Vagina (tissue), 2 donors: ENCODE measurements at places on chromosomes 7 and 10. TPM values are rescaled to one million over a fixed set of nuclear protein-coding genes. Genes with fewer than 3 reads are reported as not detected.

The TMEM236 gene
- not detected for total RNA-seq

The PPP2R2D gene
- 49.4 TPM for total RNA-seq

The REPIN1 gene
- total RNA-seq = 49.4 TPM

The PCGF5 gene
- 45.4 TPM for total RNA-seq

The ZNF727 gene
- 5.4 TPM for total RNA-seq

- peaks cover 44% of the 10 kb centered on the region for H3K4me1 ChIP-seq
- no peak overlapping the region for H3K27ac ChIP-seq
- no peak for DNase-seq
- no peak overlapping the region for H3K4me3 ChIP-seq
- H3K36me3 ChIP-seq = no peaks in the 10 kb centered on the region
These were observed 1.5 kb downstream of the PAX2 start for GRCh38 chr10:100746784-100747455.

GRCh38 chr10:96984541-96985131 lies 152.5 kb downstream of the LCOR start:
- no peak for DNase-seq
- H3K27me3 ChIP-seq = no peaks in the 10 kb centered on the region
- H3K4me1 ChIP-seq = peaks cover 8% of the 10 kb centered on the region

- no peak overlapping the region for H3K4me3 ChIP-seq
- H3K4me1 ChIP-seq = no peaks in the 10 kb centered on the region
- no peak for DNase-seq
- no peaks in the 10 kb centered on the region for H3K36me3 ChIP-seq
- H3K27me3 ChIP-seq = no peaks in the 10 kb centered on the region
- no peak overlapping the region for H3K27ac ChIP-seq
These were observed 701.2 kb upstream of the IGFBP3 start for GRCh38 chr7:46622251-46622650.

- no peak overlapping the region for H3K27ac ChIP-seq
- no peaks in the 10 kb centered on the region for H3K27me3 ChIP-seq
- DNase-seq = no peak
- no peak overlapping the region for H3K4me3 ChIP-seq
These were observed 204.1 kb upstream of the KMT2E start for GRCh38 chr7:104809906-104810305.

- peaks cover 9% of the 10 kb centered on the region for H3K4me1 ChIP-seq
- peaks cover 2% of the 10 kb centered on the region for H3K36me3 ChIP-seq
- H3K27ac ChIP-seq = no peak overlapping the region
- DNase-seq = no peak
- H3K27me3 ChIP-seq = no peaks in the 10 kb centered on the region
These were observed 43.5 kb downstream of the NUP205 start for GRCh38 chr7:135601182-135601581.

- DNase-seq = peak; percentile 67
- peaks cover 56% of the 10 kb centered on the region for H3K36me3 ChIP-seq
- no peak overlapping the region for H3K27ac ChIP-seq
- H3K27me3 ChIP-seq = no peaks in the 10 kb centered on the region
These were observed 122.6 kb downstream of the DOCK1 start for GRCh38 chr10:127027786-127028185.

GRCh38 chr10:59337201-59337652 lies 25.1 kb downstream of the FAM13C start:
- no peaks in the 10 kb centered on the region for H3K36me3 ChIP-seq
- DNase-seq = no peak
- H3K27me3 ChIP-seq = no peaks in the 10 kb centered on the region
- peak overlapping the region; percentile 63 for H3K27ac ChIP-seq
- H3K4me3 ChIP-seq = no peak overlapping the region
- peaks cover 20% of the 10 kb centered on the region for H3K4me1 ChIP-seq

DNA sequence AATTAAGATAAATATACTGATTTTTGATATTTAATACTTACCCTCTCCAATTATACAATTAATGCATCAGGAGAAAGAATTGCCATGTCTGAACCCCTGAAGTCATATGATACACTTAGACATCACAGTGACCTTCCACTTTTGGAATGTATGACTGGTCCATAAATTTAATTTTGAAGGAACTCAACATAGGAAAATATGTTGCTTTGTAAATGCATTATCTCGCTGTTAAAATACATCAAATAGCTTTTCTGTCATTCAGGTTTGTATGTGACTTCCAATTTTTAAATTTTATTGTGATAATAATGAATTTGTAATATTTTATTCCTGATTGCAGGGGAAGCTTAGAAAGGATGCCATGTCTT lies 631.9 kb upstream of the ANKRD30A start:
- no peaks in the 10 kb centered on the region for H3K27me3 ChIP-seq
- peaks cover 20% of the 10 kb centered on the region for H3K4me1 ChIP-seq
- H3K27ac ChIP-seq = no peak overlapping the region
- no peak for DNase-seq

DNA sequence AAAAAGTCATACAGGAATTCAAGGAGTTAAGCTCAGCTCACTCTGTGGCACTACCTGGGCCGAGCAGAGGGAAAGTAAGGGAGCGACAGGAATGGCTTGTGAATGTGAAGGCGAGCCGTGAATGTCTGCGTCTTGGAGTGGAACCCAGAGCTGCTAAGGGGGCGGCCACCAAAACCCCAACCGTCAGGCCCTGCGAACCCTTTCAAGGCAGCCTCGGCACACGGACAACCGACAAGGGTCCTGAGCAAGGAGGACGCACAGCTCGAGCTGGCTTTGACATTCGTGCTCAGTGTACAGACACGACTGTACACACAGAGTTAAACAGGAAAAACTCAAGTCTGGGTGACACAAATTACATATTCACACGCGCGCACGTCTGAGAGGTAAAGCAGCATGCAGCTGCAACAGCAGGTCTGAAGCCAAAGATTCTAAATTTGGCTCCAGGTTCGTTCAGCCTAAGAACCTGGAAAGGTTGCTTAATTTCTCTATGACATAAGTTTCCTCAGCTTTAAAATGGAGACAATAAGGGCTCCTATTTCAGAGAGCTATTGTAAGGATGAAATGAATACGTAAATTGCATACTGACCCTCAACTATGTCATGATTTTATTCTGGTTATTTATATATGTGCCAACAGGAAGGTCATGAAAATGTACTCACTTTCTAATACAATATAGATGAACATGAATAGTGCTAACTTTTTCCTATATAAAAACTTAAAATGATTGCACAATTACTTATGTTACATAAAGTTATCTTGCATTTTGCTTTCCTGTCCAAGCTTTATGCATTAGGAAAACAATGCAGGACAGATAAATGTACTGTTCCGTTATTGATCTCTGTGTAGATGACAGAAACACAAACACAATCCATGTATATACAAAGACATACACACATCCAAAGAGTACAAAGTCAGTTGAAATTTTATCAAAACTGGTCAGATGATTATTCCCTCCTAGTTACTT lies 192.9 kb downstream of the ZMYND11 start:
- peaks cover 4% of the 10 kb centered on the region for H3K4me1 ChIP-seq
- H3K27ac ChIP-seq = no peak overlapping the region

GRCh38 chr10:98446151-98446660 lies 529 bp downstream of the HPS1 start:
- peaks cover 8% of the 10 kb centered on the region for H3K4me1 ChIP-seq
- no peaks in the 10 kb centered on the region for H3K27me3 ChIP-seq
- peaks cover 22% of the 10 kb centered on the region for H3K36me3 ChIP-seq
- H3K27ac ChIP-seq = peak overlapping the region; percentile 92
- no peak for DNase-seq

GRCh38 chr10:31930856-31931255 lies 2.2 kb upstream of the ARHGAP12 start:
- peak overlapping the region; percentile 99 for H3K4me3 ChIP-seq
- no peak for DNase-seq
- H3K27me3 ChIP-seq = no peaks in the 10 kb centered on the region
- no peaks in the 10 kb centered on the region for H3K36me3 ChIP-seq

GRCh38 chr10:118682533-118682932 lies 72.2 kb downstream of the CACUL1 start:
- no peaks in the 10 kb centered on the region for H3K27me3 ChIP-seq
- H3K4me1 ChIP-seq = no peaks in the 10 kb centered on the region
- H3K4me3 ChIP-seq = no peak overlapping the region

- no peak overlapping the region for H3K4me3 ChIP-seq
- H3K27me3 ChIP-seq = no peaks in the 10 kb centered on the region
- no peaks in the 10 kb centered on the region for H3K4me1 ChIP-seq
- H3K27ac ChIP-seq = no peak overlapping the region
- no peaks in the 10 kb centered on the region for H3K36me3 ChIP-seq
These were observed 136.2 kb upstream of the INSYN2A start for GRCh38 chr10:127332631-127333030.

GRCh38 chr10:108849688-108850087 lies 1073.6 kb downstream of the XPNPEP1 start:
- no peak overlapping the region for H3K4me3 ChIP-seq
- no peaks in the 10 kb centered on the region for H3K4me1 ChIP-seq
- no peak for DNase-seq
- no peak overlapping the region for H3K27ac ChIP-seq

GRCh38 chr10:119878524-119878923 lies 5.9 kb upstream of the MCMBP start:
- no peaks in the 10 kb centered on the region for H3K27me3 ChIP-seq
- peaks cover 4% of the 10 kb centered on the region for H3K4me1 ChIP-seq

- H3K4me3 ChIP-seq = peak overlapping the region; percentile 90
- H3K27me3 ChIP-seq = no peaks in the 10 kb centered on the region
- DNase-seq = no peak
- H3K4me1 ChIP-seq = peaks cover 29% of the 10 kb centered on the region
- H3K36me3 ChIP-seq = no peaks in the 10 kb centered on the region
- H3K27ac ChIP-seq = peak overlapping the region; percentile 90
These were observed 1.5 kb downstream of the KLHL7 start for GRCh38 chr7:23106823-23107663.

DNA sequence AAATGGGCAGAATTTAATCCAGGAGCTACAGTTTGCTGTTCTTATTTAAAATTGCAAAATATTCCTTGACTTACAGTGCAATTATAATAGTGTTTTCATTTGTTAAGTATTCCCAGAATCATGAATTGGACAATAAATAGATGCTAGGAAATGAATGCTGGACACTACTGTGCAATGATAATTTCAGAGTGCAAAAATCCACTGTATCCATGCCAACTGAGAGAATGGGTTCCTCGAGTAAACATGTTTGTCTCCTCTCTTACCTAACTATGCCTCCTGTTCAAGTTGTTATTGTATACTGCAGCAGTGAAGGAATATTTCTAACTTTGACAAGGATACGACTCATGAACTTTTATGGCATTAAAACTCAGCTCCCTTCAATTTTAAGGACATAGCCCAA lies 1396.3 kb downstream of the GATA3 start:
- no peaks in the 10 kb centered on the region for H3K36me3 ChIP-seq
- no peaks in the 10 kb centered on the region for H3K27me3 ChIP-seq
- no peak overlapping the region for H3K4me3 ChIP-seq
- DNase-seq = no peak

DNA sequence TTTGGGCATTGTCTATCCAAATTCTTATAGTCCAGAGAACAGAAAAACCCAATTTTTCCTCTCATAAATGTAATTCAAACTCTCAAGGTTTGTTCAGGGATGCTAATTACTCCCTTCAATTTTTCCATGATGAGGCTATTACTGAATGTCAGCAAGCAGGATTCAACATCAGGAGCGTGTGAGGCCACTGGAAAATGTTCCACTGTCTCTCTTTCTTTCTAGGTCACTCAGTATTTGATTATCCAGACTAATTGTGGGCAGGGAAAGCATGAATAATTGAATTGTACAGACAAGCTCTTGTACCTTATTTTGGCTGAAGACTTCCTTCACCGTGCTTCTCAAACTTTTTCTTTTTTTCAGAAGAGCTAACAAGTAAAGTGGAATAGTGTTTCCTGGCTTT lies 30.7 kb downstream of the THNSL1 start:
- DNase-seq = no peak
- no peaks in the 10 kb centered on the region for H3K36me3 ChIP-seq
- no peaks in the 10 kb centered on the region for H3K27me3 ChIP-seq
- no peak overlapping the region for H3K27ac ChIP-seq

GRCh38 chr7:140676306-140676705 lies 3.6 kb downstream of the ADCK2 start:
- H3K27me3 ChIP-seq = no peaks in the 10 kb centered on the region
- H3K4me1 ChIP-seq = peaks cover 33% of the 10 kb centered on the region
- H3K4me3 ChIP-seq = no peak overlapping the region
- no peak for DNase-seq
- H3K27ac ChIP-seq = no peak overlapping the region

- no peaks in the 10 kb centered on the region for H3K27me3 ChIP-seq
- H3K27ac ChIP-seq = no peak overlapping the region
- peaks cover 9% of the 10 kb centered on the region for H3K4me1 ChIP-seq
- no peak overlapping the region for H3K4me3 ChIP-seq
- H3K36me3 ChIP-seq = no peaks in the 10 kb centered on the region
These were observed 65.7 kb upstream of the HABP2 start for GRCh38 chr10:113487154-113487553.
